ENCODE measurements at places on chromosomes 3 and 15.

GRCh38 chr3:9785602-9786001 is 6.7 kb downstream of the TADA3 start:
- no peak for DNase-seq

DNA sequence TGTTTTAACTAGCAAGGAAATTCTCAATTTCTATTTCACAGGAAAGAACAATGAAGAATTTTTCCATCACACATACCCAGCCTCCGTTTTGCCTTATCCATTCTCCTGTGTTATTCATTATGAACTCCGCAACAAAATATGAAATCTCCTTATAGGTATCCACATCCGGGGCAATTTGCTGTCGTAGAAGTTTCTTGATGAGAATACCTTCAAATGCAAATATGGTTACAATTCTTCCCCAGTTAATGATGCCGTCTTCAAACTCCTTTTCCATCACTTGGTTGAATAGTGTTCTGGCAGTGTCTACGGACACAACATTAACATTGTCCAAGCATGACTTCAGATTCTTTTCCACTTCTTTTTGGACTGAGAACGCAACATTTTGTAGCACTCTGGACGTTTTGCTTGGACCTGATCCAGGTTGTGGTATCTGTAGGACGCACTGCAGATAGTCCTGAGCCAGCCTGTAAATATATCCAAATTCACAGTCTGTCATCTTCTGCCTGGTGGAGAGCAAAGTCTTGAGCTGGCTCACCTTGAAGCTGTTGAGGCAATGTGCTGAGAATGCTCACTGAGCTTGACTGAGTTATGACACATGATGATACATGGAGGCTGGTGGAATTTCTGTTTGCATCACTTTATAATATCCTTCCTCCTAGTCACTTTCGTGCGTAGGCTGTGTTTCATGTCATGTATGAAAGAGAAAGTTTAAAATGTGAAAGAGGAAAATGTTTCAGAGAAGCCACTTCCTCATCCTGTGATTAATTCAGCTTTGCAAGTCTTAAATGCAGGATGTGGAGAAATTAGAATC is at the start of gene BCL2A1:
Gene BCL2A1 (minus strand): TSS at position 573 of the 811 bp plus-strand sequence. CDS start 77 bp downstream, at position 496.
- peak; percentile 35 for DNase-seq

DNA sequence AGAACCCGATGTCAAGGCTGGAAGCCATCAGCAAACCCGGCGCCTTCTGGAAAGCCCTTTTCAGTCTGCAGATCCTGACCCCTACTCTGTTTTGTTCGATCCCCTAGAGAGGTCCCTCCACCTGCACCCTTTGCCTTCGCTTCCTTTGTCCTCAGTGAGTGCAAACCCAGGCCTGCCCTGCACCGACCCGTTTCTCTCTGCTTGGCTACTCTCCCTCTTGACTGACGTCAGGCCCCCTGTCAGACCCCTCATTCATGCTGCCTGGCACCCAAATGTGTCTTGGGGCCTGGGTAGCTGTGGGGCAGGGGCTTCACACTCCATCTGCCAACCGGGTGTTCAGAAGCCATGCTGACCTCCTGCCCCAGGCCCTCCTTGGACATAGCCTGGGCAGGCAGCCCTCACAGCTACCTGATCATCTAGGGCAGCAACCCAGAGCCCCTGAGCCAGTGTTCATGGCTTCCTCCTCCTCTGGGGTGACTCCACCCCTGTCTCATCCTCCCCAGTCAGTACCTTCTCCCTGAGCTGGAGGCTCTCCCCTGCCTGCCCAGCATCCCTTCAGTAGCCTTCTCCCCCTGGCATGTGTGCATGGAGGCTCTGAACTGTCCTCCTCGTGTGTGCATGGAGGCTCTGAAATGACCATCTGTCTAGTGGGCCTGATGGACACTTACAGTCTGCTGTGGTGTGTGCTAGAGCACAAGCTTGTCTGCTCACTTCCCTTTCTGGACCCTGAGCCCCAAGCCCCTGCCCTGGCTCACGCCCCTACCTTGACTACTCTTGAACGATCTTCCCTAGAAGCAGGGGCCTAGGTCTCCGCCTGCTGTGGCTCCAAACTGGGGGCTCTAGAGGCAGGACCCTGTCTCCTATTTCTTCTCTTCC is 69.4 kb downstream of the EXOG start:
- no peak for DNase-seq

DNA sequence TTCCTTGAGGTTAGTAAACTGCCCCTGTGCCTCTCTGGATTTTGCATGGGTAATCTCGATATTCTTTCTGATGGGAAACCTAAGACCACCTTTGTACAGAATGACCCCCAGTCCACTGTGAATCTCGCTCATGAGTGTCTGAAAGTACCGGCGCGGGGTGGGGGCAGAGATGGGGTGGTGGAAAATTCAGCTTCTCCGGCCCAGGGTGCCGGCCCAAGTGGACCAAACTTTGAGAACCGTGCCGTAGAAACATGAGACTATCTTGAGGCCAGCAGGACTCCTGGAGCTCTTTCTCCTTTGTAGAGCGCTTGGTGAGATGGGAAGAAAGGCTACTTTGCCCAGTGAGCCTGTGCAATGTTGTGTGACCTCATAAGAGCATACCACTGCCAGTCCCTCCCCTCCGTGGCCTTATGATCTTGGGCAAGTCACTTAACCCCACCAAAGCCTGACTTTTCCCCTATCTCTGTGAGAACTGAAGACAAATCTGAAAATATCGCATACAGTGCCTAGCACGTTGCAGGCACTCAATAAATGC is 40.4 kb upstream of the VEPH1 start:
- no peak for DNase-seq

- DNase-seq = no peak
These were observed 504.7 kb downstream of the SOX2 start for GRCh38 chr3:182216311-182216970.

GRCh38 chr3:143128227-143128955 is 8.8 kb downstream of the CHST2 start:
- no peak for DNase-seq

DNA sequence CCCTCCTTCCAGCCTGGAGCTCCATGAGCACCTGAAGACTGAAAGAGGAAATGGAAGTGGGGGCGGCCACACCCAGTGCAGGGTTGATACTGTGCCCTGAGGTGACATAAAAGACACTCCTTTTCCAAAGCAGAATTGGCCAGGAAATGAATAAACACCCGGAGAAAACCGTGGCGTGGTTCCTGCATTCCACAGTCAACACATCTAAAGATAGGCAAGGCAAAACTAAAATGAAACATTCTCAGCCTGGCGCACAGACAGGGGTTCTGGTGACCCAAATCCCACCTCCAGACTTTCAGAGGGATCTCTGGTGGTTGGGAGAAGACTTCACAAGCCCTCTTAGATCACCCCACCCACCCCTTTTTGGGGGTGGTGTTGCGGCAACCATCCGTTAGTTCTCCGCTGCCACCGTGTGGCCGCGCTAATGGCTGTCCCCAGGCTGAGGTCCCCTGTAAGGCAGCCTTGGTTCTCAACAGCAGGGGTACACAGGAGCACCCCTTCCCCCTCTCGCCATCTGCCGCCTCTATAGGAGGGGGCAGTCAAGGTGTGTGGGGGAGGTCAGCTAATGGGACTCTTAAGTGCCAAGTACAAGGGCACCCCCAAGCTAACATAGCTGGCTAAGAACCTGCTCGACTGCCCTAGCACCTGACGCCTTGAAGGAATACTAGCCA is 2.5 kb upstream of the MST1R start:
- no peak for DNase-seq

GRCh38 chr3:156792945-156793344 is 33.2 kb upstream of the LEKR1 start:
- no peak for DNase-seq

- no peak for DNase-seq
These were observed 74.4 kb downstream of the THSD4 start for GRCh38 chr15:71189718-71190117.

GRCh38 chr3:123157598-123158287 is 44.0 kb upstream of the SEC22A start:
- DNase-seq = no peak

DNA sequence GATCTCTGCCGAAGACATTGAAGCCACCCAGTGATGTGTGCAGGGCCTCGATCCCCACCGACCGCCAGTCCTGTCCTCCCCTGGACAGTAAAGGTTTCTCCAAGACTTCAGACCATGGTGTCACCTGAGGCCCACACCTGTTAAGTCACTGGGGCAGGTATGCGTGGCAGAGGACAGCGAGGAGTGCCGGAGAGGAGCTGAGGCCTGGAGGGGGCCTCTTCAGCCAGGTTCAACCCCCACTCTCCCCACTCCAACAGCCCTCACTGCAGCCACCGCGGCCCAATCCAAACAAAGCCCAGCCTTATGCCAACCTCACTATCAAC is 2.4 kb downstream of the GOLGA8B start:
- DNase-seq = no peak

GRCh38 chr3:186680869-186681268 is 15.1 kb downstream of the HRG start:
- DNase-seq = no peak

- no peak for DNase-seq
These were observed 251.0 kb upstream of the MCTP2 start for GRCh38 chr15:93980261-93980911.

GRCh38 chr3:126494204-126494969 is 18.7 kb upstream of the ZXDC start:
- DNase-seq = no peak

GRCh38 chr3:58334506-58334884 is 1.8 kb downstream of the PXK start:
- DNase-seq = no peak

GRCh38 chr3:170027233-170028102 is 10.3 kb upstream of the GPR160 start:
- no peak for DNase-seq

GRCh38 chr3:189790658-189791057 is 159.5 kb downstream of the TP63 start:
- no peak for DNase-seq

DNA sequence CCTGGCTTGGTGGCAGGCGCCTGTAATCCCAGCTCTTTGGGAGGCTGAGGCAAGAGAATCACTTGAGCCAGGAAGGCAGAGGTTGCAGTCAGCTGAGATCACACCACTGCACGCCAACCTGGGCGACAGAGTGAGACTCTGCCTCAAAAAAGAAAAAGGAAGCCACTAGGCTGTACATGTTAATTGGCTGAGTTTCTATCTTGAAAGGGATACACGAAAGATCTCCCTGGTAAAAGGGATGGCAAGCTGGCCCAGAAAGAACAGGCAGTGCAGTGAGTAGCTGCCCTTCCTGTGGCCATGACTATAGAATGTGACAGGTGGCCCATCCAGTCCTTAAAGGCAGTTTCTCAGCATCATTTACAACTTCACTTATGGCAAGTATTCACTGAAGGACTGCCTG is 12.3 kb downstream of the LRIG1 start:
- DNase-seq = no peak

DNA sequence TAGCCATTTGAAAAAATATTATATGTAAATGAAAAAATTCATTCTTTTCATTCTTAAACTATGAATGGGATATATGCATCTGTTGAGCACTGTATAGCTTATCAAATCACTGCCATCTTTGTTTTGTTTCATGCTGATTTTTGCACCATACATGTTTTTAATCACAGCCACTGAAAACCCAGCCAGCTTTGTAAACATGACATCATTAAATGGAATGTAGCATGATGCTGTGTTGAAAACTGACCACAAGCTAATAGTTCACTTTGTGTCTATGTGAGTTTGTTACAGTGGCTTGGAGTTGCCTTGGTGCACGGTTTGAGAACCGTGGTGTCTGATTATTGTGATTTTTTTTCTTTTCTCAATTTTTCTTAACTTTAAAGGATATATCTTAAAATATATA is 75.7 kb downstream of the GMPS start:
- DNase-seq = no peak

DNA sequence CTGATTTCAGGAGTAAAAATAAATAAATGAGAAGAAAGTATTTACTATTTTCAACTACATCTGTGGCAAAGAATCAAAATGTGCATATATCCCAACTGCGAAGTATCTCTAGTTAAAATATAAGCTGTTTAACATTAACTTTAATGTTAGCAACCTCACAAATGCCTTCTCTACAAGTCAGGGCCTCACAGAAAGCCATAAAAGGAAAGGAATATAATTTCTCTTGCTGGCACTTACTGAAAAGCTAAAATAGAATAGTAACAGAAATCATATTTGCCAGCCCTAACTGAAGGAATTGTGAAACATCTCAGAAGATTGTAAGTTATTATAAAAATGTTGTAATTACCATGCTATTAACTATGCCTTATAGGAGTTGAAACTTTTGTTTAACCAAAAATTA is 65.1 kb upstream of the MBNL1 start:
- DNase-seq = no peak

- no peak for DNase-seq
These were observed 44.3 kb downstream of the PTPRG start for GRCh38 chr3:61605589-61606175.

DNA sequence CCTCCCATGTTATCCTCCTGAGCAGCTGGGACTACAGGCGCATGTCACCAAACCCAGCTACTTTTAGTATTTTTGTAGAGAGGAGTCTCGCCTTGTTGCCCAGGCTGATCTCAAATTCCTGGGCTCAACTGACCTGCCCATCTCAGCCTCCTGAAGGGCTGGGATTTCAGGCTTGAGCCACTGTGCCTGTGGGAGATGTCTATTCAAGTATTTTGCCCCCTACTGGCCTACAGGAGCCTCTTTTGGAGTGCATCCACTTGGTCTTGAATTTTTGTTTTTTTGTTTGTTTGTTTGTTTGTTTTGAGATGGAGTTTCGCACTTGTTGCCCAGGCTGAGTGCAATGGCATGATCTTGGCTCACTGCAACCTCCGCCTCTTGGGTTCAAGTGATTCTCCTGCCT is 3.2 kb upstream of the DHX30 start:
- no peak for DNase-seq

GRCh38 chr15:28950916-28951315 is 65.1 kb downstream of the APBA2 start:
- DNase-seq = no peak

DNA sequence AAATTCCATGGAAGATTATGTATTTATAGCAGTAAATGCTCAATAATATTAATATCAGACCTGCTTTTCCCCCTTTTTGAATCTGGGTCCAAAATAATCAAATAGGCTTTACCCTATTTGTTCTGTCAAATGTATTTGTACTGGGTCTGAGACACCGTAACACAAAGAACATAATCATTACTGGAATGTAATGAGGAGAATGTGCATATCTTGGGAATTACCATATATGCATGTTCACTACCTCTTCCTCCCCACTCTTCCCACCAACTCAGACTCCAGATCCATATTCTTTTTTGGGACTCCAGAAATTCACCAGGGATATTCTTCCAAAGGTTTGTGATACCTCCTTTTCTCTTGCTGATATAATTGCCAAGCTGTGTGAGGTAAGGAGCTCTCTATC is 237.1 kb downstream of the KCNMB2 start:
- DNase-seq = no peak

DNA sequence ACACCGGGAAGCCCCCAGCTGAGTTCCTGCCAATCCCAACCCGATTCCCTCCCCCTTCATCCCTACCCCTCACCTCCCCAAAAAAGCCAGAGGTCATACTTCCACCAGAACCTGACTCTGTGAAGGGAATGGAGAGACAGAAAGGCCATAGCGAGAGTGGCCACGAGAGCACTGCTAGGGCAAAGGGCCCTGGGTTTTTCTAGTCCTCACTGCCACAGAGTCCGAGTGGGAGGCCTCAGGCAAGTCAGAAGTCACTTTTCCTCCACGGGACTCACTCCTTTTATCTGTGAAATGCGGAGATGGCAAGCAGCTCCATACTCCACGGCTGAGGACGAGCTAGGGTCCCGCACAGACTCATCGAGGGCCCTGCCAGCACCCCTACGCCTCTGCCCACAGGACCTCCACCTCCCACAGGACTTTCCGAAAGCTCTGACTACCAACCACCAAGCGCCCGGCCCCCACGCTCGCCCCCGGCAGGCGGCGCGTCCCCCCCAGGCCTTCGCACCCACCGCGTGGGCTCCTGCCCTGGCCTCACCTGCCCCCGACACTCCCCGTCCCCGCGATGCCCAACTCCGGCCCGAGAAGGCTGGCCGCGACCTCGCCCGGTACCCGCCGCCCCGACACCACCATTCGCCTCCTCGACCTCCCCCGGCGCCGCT is 792 bp downstream of the ATP13A3 start:
- peak; percentile 32 for DNase-seq
